ENCODE measurements at places on chromosomes 11 and 22.
A peak's percentile ranks its signal among the peaks of the same experiment; 100 is the strongest.

DNA sequence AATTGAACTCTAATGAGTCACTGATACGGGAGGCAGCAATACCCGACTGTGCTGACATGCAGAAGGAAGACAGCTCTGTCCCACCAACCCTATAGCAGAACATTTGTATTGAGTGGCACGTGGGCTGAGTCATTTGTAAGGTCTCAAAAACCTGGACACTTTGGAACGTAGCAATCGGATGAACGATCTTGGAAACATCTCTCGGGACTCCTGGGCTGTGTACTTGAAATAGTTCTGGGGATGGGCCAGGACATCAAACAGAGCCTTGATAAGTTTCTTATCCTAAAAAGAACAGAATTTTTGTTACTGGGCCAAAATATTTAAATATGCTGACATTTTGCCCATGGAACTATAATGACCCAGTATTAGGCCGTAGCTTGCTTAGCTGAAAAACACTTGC lies 17.1 kb upstream of the NRIP3 start:
- no peak for DNase-seq

DNA sequence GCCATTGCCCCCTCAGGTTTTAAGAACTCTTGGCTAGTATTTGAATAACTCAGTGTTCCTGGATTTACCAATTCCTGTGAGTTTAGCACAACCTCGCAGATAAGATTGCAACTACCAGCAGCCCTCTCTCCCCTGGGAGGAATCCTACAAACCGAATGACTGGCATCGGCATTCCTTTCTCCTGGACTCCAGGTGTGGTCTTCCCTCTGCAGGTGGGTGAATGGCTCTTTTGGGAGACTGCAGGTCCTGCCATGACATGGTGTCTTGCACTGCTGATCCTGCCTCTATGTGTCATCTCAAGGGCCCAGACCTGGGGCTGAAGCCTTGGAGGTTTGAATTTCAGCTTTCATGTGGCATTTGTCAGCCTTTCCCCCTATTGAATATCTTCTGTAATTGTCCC lies 105.6 kb downstream of the PKNOX2 start:
- no peak for DNase-seq

- no peak for DNase-seq
Measured at GRCh38 chr11:15905366-15906104, 450.8 kb downstream of the SOX6 start.

DNA sequence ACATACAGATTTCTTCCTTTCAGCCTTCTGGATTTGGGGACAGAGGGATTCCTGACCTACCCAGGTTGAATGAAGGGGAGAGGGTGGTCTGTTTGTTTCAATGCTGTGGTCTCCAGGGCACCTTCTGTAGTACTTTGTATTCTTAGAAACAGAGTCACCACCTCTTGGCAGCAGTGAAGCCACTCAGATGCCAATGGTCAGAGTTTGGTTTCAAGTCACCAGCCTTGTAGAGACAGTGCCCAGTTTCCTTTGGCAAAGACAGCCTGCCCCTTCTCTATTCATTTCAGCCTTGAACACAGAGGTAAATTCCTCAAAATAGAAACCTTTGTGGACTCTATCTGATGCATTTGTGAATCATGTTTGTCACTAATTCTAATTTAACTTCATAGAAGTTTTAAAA lies 111.7 kb upstream of the RASSF10 start:
- DNase-seq, result no peak

DNA sequence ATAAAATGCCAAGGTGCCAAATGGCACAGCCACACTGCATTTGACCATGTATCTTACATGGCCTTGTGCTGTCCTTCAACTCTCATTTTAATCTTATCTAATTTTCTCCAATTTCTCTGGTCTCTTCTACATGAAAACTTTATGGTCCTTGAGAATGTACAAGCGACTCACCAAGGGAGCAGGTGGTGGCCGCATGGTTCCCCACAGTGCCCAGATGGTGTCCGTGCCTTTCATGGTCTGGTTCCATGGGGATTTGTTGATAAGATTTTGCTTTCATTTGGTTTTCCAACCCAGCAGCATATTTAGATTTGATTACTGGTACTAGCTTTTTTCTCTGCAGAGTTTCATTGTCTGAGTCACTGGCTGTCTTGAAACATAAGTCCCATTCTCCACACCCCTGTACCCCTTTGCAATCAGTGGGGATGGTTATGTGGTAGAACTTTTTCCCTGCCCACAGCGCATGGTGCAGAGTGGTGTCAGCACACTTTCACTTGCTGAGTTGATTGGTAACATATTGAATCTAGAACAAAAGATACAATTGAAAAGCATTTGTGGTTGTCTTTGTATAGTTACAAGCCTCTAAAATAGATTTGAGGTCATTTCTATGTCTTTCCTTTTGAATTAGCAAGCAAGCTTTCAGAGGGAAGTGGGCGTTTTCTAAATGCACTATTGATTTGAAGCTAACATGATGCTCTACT lies 24.1 kb downstream of the ZNRF3 start:
- DNase-seq, result no peak

DNA sequence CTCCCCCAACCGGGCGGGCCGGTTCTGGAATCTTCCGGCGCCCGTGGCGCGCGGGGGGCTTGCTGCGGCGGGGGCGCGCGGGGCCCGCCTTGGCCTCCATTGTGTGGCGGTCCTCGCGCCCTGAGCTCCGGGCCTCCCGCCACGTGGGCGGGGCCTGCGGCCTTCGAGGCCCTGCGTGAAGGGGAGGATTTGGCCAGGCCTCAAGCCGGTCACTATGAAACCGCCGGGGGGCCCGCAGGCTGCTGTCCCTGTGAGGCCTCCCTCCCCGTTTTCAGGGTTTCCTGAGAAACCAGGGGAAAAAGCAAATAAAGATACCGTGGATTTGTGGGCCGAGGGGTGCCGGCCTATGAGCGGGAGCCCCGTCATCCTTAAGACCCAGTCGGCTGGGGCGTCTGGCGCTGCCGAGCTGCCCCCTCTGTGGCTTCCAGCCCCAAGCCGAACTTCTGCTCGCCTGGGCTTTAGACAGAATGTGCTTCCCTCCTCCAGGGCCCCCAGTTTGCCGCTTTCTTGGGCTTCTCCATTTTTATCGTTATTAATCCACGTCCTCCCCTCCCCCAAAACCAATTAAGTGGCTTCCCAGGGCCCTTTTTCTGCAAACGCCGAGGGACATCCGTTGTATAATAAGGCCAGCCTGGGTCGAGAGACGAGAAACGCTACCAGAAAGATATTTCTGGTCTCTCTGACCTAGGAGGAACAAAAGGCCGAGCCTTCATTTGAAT lies 602 bp downstream of the EWSR1 start:
- peak; percentile 75 for DNase-seq

- DNase-seq, result no peak
Measured at GRCh38 chr11:100827934-100828661, 141.0 kb downstream of the ARHGAP42 start.

DNA sequence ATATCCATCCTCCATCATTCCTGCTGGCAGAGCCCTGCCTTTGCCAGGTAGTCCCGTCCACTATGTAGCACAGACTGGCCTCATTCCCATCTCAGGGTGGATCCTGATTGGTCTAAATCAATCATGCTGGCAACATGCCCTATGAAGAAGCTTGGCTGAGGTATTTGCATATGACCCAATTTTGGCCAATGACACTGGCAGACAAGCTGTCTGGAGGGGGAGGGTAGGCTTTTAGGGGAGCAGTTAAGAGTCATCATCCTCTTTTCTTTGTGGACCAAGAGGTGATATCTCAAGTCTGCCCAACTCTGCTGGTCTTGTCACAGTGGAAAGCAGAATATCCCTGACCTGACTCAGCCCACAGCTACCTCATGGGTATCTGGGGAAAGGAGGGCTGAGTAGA lies 5.1 kb downstream of the CCDC89 start:
- DNase-seq, result no peak

GRCh38 chr22:26897384-26897783 lies 240.0 kb downstream of the MIAT start:
- no peak for DNase-seq

DNA sequence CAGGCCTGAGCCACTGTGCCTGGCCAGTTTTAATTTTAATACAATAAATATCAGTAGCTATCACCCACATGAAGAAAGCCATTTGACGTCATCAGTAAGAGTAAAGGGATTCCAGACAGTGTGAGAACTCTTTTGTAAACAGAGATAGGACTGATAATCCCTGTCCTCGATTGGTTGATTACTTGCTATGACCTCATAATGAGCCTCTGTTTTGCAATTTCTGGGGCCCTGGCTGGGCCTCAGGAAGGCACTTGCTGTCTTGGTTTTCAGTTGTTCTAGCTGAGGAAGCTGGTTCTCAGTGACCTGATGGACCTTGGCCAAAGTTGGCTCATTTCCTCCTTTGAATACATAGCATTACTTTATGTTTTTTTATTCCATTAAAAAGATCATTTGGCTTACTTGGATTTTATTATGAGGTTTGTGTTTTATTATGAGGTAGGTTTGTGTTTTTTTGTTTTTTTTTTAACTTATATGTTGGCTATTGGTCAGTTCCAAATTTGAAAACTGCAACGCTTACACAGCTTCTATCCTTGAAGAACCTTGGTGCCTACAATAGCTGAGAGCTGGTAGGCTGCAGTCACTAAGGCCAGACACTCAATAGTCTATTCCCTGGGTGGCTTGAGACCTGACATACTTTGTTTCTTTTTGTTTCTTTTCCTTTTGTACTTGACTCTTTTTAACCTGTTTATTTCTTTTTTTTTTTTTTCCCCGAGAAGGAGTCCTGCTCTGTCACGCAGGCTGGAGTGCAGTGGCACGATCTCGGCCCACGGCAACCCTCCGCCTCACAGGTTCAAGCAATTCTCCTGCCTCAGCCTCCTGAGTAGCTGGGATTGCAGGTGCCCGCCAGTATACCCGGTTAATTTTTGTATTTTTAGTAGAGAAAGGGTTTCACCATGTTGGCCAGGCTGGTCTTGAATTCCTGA lies 20.0 kb downstream of the MARK2 start:
- no peak for DNase-seq

- DNase-seq, result no peak
Measured at GRCh38 chr11:114059278-114059983, at the start of gene ZBTB16. Gene ZBTB16, plus strand, starts transcription at chr11:114059711. Its CDS starts 3,590 bp downstream, at chr11:114063301.

- no peak for DNase-seq
Measured at GRCh38 chr22:46942799-46943785, 180.6 kb downstream of the TBC1D22A start.

- no peak for DNase-seq
Measured at GRCh38 chr11:35313066-35313759, 106.1 kb downstream of the SLC1A2 start.

DNA sequence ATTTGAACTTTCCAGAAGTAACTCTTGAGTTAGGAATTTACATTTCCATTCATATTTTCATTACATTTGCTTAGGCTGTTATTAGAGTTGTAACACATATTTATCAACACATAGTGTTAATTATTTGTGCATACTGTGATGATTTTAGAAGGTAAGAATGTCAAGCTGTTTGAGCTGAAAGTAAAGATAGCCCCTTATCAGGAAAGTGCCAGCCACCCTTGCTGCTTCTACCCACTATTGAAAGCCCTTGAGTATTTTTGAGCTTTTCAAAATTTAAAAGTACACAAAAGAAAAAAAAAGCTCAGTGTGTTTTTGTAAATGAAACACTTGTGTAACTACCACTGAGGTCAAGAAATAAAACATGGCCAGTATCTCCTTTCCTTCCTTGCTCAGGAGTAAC lies 8.0 kb downstream of the APLP2 start:
- no peak for DNase-seq

- no peak for DNase-seq
Measured at GRCh38 chr11:105524286-105524685, 85.6 kb upstream of the GRIA4 start.

- DNase-seq, result peak; percentile 74
Measured at GRCh38 chr11:126857860-126858808, 142.4 kb downstream of the KIRREL3 start.

DNA sequence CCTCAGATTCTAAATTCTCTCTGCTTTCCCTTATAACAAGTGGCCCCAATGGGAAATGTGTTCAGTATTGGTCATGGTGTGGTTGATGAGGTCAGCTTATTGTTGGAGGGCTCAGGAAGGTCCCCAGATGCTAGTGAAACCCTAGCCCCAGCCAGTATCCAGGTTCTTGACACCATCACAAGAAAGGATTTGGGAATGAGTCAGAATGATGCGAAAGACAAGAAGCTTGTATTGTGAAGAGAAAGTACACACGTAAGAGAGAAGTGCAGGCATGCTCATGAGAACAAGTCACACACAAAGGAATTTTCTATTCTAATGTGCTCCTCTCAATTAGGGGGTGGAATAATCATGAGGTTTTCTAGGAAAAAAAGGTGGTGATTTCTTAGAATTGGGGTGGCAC lies 34.9 kb upstream of the TRPC6 start:
- peak; percentile 68 for DNase-seq

DNA sequence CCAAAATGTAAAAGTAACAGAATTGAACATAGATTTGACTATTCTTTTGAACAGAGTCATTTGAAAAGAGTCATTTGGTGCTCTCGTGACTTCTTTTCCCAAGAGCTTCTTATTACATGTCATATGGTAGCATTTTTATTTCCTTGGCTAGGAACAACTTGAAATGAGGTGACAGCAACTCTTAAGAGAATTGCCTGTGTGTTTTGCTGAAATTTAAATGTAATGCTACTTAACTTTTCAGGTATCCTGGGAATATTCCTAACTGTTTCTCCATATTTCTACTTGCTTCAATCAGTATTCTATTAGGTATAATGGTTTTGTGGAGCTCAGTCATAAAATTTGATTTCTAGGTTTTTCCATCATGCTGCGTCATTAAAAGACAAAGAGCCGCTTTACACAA lies 700.7 kb downstream of the LUZP2 start:
- DNase-seq, result no peak

DNA sequence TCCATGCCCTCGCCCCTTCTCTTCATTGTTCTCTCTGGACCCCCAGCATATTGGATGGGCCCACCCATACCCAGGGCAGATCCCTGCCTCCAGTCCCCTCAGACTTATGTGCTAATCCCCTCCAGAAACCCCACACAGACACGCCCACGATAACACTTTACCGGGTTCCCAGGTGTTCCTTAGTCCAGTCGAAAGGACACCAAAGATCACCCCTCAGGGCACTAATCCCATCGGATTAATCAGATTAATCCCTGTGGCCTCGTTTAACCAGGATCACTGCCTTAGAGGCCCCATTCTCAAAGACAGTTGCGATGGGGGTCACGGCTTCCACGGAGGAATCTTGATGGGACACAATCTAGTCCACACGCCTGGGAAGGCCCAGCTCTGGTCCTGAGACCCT lies 80.8 kb downstream of the SHANK2 start:
- DNase-seq, result no peak

- DNase-seq, result peak; percentile 41
Measured at GRCh38 chr22:45334068-45334467, 24.3 kb downstream of the FAM118A start.

DNA sequence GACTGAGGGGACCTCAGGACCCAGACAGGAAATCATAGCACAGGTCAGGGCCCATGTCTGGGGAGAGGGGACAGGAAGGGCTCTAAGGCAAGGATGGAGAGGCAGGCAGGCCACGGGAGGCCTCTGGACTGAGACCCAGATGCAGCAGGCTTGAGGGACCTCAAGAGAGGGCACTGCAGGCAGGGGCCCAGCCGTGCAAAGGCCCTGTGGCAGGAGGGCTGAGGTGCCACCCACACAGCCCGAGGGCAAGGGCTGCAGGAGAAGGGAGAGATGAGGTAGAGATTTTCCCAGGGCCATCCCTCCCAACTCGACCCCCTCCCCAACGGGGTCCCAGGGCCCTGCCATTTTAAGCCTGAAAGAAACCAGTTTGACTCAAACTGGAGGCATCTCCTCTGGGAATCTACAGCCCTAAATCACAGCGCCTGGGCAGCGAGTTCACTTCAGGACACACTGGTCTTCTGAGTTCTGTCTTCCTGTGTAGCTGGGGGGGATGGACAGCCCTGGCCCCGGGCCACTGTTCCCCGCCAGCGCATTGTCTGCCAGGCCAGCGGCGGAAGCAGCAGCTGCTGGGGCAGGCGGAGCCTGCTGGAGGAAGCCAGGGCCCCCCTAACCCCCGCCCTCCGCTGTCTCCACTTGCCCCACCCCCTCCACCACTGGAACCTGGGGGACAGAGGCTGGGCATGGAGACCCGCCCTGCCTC lies 20.3 kb upstream of the WNT7B start:
- peak; percentile 98 for DNase-seq

Data from AG10803 (cell line).